ENCODE measurements at places on chromosomes 12 and 14.

DNA sequence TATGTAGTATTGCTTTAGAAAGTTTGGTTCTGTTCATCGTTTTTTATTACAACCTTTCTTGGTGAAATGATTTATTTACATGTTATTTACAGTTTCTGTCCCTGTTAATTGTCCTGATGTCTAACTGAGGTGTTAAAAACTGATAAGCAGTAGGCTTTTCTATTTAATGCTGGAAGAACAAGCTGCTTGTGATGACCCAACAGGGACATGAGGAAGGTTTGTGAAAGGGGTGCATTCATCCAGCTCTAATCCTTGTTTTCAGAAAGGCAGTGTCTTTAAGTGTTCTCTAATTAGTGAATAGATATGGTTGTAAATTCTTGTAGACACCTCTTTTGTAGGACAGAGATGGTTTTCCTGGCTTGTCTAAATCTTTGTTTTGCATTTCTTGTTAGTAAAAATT is 191.4 kb downstream of the FOXA1 start:
- no peak for DNase-seq

- DNase-seq = peak; percentile 56
These were observed 541 bp downstream of the GOLT1B start for GRCh38 chr12:21502164-21502496.

DNA sequence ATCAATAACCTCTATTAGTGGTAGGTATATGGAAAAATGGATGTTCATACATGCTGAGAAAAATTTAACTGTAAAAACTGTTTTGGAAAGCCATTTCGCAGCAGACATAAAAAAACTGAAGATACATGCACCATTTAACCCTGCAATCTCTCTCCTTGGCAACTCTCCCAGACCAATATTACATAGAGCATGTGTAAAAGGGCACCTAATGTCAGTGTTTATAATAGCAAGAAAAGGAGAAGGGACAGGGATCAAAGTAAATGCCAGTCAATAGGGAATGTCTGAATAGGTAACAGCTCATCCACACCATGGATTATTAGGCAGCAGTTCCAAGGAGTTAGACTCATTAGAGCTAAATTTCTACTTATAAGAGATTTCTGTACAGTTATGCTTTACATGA is 77.2 kb downstream of the BTG1 start:
- no peak for DNase-seq

- DNase-seq = no peak
These were observed 8.1 kb downstream of the LGR5 start for GRCh38 chr12:71447691-71448132.

DNA sequence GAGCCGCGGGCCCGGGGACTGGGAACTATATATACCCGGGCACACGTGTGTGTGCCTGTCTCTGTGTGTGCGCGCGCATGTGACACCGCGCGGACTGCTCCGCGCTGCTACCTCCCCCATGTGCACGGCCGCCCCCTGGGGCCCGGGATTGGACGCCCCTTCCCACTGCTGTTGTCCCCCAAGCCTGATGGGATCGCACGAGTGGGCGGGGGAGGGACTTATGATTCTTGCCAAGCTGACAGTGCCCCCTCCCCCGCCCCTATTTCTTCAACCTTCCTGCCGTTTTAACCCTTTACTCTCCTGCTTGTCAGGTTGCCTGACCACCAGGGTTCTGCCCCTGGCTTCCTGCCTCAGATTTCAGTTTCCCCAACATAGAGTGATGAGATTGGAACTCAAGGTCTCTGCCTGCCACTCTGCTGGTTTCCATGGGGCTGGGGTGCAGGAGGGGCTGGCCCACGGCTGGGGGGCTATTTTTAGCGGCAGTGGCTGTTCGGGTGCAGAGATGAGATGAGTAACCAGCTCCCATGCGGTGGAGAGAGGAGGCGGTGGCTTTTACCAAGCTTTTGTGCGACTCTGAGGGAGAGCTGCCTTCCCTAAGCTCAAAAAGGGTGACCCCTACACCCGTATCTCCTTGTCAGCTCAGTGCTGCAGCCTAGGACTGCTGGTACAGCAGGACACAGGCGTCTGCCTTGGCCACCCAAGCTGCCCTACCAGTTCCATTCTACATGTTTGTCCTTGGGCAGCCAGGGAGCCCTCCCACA is at the start of gene DDN:
Gene DDN (minus strand): TSS at position 5 of the 761 bp plus-strand sequence. CDS start 88 bp downstream, outside the sequence.
- DNase-seq = peak; percentile 80

- DNase-seq = no peak
These were observed 223.2 kb downstream of the PPM1H start for GRCh38 chr12:62711631-62712241.

GRCh38 chr12:105275997-105276733 is 40.2 kb upstream of the APPL2 start:
- no peak for DNase-seq

DNA sequence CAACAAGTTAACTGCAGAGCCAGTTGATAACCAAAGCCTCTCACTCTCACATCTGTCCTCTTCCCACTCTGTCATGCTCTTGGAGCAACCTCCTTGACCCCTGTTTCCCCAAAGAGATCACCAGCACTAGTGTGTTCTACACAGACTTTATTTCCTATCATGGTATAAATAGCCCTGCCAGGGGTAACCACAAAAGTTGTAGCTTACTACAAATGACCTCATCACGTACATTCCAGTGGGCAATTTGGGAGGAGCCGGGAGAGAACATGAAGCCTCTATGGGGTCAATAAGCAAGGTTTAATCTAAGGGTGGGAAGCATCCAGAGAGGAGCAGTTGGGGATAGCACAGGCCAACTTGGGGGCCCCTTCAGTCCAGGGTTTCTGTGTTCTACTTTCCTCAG is 186.5 kb downstream of the KCNA5 start:
- DNase-seq = no peak

DNA sequence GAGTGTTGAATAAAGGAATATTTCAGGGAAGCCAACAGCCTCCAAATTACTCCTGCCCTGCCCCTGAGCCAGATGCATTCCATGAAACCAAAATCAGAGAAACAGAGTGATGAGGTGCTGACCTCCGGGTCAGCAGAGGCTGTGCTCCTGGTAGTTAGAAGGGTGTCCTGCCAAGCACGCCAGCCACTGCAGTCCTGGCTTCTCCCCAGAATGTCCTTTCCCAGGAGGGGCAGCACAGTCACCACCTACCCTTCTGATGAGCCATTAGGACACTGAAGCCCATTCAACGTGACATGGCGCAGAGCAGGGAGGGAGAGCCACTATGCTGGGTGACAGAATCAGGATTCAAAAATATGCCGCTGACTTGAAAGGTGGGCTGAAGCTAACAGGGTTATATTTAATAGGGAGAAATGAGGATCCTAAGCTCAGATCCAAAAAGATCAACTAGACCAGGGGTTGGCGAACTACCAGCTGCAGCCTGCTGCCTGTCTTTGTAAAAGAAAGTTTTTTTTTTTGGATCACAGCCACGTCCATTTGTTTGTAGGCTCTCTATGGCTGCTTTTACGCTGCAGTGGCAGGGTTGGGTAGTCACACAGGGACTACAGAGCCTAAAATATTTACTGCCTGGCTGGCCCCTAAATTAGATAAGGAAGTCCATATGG is 34.5 kb upstream of the PLEK2 start:
- no peak for DNase-seq

DNA sequence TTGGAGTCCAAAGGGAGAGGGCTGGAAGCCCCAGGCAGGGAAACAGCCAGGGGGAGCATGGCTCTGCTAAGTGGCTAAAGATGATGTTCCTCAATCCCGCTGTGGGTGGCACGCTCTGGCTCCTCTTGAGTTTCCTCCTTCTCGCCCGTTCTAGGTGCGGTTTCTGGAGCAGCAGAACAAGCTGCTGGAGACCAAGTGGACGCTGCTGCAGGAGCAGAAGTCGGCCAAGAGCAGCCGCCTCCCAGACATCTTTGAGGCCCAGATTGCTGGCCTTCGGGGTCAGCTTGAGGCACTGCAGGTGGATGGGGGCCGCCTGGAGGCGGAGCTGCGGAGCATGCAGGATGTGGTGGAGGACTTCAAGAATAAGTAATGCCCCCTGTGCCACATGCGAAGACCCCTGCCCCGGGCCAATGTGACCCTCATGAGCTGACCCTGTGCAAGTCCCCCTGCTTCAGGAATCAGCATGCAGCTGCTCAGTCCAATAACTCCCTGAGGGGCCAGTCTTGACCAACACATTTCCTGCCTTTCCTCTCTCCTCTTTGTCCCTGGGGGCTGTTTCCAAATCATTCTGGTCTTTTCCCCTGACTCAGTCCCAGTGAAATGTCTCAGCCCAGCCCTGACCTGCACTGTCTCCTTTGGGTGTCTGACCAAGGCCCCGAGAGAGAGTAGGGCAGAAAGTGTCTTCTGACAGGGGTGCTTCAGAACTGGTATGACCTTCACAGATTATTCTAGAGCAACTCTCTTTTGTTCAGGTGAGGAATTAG is 2.1 kb downstream of the KRT7 start:
- DNase-seq = no peak

DNA sequence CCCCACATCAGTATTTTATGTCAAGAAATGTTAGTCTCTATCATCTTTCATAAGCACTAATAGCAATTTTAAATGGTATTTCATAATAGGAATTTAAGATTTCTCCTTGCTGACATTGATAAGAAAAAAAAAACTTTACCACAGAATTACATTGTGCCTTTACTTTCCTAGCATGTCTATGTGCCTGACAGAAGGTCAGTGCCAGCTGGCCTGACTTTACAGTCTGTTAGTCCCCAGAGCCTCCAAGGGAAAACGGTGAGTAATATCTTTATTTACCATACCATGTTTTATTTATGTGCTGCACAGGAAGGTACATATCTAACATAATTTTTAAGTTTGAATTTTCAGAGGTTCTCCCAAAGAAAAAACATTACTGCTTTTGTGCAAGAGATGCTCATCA is 152.0 kb upstream of the AEBP2 start:
- no peak for DNase-seq

DNA sequence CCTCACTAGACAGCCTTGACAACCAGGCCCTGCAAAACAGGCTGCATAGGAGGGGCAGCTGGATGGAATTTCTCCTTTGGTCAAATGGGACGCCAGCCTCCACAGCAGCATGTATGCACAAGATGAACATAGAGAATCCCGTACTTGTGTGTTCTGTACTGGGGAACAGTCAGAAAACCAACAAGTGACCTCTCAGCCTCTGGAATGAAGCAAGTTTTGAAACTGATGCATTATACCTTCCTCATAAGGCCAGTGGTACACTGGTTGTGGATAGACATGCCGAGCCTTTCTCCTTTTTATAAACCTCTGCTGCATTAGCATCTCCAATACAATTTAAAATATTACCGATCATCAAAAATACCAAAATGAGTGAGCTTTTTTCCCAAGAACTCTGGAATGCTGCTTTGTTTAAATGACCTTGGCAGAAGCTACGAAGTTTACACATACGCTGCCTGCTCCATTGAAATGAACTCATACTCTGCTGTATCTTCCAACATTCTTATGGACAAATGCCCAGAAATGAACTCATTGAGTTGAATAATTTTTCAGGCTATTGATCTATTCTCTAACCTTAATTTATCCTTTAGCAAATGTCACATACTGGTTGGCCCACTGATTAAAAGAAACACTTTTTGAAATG is 47.6 kb upstream of the FERMT2 start:
- DNase-seq = no peak

GRCh38 chr12:39065455-39065854 is 160.1 kb upstream of the CPNE8 start:
- no peak for DNase-seq

- DNase-seq = no peak
These were observed 97.6 kb upstream of the ZDHHC17 start for GRCh38 chr12:76666290-76666835.

DNA sequence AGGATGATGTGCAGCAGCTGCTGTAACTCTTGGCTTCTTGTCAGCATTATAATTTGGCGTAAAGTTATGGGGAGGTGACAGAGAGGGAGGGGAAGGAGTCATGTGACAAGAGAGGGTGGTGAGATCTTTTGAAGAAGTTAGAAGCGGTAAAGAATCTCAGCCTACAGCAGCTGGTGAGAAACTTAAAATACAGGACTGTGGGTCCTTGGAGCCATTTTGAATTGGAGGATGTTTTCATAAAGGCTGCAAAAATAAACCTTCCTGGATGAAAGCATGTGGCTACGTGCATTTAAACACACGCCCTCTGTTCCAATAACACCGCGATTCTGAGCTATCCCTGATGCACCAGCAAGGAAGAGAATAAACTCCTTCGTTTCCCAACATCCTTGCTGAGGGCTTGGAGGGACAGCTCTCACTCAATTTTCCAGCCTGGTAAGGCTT is 133.7 kb downstream of the TMEM30B start:
- no peak for DNase-seq

GRCh38 chr12:116837097-116837496 is 44.1 kb downstream of the HRK start:
- DNase-seq = no peak

GRCh38 chr12:80681287-80681686 is 26.1 kb upstream of the MYF6 start:
- DNase-seq = peak; percentile 34
